ENCODE measurements at places on chromosomes 2 and 18.

GRCh38 chr2:148812306-148812705 lies 62.7 kb upstream of the KIF5C start:
- DNase-seq = peak; percentile 89

DNA sequence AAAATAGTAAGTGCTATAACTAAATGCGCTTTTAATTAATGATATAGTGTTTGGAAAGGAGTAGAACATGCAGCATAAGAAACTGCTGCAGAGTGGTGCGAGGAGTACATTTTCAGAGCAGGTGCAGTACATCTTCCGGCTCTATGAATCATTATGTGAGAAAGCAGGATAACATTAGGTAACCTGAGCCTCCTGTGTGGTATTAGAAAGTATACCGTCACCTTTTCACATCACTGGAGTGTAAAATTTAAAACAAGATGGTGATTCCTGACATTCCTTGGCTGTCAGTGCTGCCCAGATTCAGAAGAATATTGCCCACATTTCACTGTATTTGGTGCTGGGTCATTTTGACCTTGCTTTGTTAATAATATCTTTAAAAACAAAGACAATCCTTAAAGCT lies 7.8 kb upstream of the DYNC2LI1 start:
- no peak for DNase-seq

DNA sequence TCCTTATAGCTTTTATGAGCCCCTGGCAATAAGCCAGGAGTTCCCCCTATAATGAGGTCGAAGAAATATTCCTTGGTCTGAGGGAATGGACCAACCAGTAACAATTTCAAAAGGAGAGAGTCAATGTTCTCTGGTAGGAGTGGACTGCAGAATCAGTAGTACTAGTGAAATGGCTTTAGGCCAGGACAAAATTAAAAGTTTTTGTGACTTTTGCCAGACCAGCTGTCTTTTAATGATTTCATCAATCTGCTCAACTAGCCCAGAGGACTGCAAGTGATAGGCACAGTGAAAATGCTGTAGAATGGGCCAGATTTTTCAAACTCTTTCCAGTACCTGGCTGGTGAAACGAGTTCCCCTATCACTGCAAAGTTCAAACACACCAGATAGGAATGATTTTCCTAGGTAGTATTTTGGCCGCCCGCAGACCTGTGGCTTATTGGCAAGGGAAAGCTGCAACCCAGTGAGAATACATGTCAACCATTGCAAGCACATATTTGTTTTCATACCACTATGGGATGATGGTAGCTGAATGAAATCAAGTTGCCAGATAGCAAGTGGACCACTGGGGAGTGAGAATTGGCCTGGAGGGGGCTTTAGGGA lies 45.5 kb downstream of the CERS6 start:
- DNase-seq = no peak

DNA sequence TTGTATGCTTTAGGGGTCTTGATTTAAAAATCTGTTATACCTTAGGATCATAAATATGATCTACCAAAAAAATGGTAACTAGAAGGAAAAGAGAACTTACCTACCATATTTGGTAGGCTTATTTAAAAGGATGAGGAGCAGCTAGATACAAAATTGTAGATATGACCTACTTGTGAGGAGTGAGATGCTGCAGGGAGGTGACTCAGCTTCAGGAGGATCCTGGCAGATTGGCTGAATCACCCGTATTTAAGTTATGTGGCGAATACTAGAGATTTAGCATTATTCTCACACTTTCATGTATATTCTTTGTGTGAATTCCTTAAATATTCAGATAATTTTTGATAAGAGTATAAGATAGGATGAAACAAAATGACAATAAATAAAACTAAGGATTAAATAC lies 657.3 kb upstream of the LINC00305 start:
- DNase-seq = no peak

DNA sequence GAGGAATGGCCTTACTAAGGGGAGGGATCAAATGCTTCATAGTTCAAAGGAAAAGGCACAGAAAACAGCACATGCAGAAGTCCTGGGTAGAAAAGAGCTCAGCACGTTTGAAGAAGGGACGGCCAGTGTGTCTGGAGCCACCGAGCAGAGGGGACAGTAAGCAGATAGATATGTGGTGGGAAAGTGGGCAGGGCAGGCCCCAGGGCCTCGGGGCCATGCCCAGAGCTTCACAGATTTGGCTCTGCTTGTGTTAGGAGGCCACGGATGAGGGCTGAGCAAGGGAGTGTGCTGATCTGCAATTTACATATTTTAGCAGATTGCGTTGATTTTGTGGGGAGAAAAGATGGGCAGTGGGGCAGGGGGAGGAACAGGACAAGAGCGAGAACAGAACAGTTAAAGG lies 343.1 kb downstream of the LPIN1 start:
- DNase-seq = no peak

GRCh38 chr2:8152392-8153257 lies 529.2 kb upstream of the ID2 start:
- no peak for DNase-seq

DNA sequence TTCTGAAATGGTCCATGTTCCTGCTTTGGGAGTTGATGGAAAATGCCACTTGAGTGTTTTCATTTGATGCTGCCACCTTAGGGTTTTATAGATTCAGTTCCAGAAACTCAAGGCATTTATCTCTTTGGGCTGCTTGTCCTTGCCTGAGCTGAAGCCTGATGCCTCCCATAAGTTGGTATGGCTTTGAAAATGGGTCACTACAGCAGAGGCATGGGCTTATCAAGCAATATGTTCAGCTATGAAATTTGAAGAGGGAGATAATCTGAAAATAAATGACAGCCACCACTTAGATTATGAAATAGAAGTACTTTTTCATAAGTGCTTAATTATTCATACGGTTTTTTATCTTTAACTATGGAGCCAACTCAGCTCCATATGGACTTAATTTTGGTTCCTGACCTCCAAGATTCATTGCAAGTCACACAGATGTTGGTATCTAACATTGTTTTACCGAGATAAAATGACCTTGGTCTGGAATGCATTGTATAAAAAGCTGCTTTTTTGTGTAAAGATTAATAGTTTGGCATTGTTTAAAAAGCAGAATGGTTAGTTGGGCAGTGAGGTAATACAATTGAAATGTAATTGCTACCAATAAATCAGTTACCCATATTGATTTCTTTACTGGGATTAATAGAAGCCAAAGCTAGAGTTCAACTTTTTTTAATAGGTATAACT lies 4.5 kb downstream of the SLC14A1 start:
- peak; percentile 53 for DNase-seq

GRCh38 chr18:38174594-38174993 lies 609.0 kb upstream of the CELF4 start:
- no peak for DNase-seq

DNA sequence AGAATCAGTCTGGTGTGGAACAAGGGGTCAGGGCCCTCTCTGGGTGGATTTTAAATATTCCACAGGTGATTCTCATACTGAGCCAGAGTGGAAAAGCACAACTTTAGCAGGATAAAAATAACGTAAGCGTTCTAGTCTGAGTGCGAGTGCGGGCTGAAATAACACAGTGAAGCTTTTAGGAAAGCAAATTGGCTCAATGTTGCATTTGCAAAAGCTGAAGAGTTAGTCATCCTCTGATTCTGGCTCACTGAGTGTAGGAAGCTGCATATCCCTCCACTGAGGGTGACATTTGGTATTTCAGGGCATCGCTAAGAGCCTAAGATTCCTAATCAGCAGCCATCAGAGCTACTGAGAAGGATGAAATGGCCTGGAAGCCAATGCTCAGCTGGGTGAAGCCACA lies 134.7 kb downstream of the RIF1 start:
- no peak for DNase-seq

DNA sequence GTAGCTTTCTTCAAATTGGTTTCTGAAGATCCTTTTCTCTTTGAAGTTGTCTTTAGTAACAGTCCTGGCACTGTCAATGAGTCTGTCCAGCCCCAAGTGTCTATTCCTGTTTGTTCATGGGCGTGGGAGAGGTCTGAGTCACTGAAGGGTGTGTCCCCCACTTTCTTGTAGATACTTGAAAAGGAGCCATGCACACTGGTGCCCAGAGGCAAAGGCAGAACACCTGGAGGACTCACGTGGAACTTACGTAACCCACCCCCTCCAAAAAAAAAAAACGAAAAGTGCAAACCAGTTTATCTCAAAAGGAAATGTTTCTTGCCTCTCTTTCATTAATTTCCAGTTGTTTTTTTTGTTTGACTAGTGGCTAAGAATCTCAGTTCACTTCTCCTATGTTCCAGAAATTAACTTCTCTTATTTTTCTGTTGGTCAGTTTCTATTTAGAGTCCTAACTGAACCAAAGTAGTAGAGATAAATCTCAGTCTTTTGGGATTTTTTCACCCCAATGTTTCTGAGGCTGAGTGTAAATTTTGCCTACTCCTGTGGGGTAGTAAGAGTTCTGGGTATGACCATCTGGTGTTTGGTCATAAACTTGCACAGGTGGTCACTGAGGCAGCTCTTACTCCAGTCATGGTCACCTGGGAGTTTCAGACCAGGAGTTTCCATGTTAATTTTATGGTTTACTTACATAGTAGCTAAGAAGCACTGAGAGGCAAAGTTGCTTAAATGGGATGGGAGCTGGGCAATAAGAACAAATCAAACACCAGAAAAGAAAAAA lies 54.9 kb downstream of the DSC3 start:
- DNase-seq = peak; percentile 9

- DNase-seq = no peak
Measured at GRCh38 chr2:53559302-53559966, 208.2 kb upstream of the CHAC2 start.

DNA sequence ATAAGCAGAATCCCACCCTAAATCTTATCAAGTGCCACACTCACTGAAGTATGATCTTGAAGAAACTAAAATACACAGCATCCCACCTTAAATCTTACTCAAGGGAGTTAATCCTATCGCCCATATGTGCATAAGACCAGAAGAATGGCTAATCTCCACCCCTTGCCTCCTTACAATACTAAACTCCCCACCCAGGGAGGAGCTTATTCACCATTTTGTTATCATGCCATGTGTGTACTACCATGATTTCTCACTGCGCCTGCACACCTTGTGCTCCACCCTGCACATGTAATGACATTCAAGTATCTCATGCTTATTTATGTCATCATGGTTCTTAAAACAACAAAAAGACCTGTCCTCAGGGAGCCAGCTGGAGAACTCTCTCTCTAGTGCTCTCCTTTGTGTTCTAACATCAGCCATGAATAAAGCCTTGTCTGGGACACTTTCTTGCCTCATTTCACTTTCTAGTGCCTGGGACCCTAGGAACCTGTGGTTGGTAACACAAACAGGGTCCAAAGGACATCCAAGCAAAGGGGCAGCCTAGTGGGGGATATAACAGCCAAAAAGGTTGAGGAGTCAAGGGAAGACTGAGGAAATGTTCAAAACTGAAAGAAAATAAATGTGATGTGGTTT lies 87.4 kb downstream of the SLC66A3 start:
- no peak for DNase-seq

GRCh38 chr2:111221701-111222100 lies 101.0 kb downstream of the BCL2L11 start:
- no peak for DNase-seq

- DNase-seq = no peak
Measured at GRCh38 chr18:79491081-79491551, 95.4 kb downstream of the NFATC1 start.

- DNase-seq = peak; percentile 22
Measured at GRCh38 chr2:64067326-64067725, 48.1 kb upstream of the VPS54 start.

DNA sequence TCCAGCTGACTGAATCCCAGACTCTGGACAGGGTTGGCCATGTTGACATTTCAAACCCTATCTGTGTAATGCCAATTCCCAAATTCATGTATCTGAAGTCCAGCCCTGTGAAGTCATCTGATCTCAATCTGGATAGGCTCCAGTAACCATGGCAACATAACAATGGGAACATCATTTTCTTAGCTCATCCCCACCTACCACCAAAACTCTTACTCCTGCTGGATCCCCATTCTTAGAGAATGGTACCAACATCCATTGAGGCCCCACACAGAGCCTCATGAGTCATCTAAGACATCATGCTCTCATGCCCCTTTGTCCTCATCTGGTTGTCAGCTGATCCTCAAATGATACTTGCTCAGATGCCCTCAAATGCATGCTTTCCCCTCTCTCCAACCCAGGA lies 58.9 kb upstream of the TEX51 start:
- peak; percentile 9 for DNase-seq

DNA sequence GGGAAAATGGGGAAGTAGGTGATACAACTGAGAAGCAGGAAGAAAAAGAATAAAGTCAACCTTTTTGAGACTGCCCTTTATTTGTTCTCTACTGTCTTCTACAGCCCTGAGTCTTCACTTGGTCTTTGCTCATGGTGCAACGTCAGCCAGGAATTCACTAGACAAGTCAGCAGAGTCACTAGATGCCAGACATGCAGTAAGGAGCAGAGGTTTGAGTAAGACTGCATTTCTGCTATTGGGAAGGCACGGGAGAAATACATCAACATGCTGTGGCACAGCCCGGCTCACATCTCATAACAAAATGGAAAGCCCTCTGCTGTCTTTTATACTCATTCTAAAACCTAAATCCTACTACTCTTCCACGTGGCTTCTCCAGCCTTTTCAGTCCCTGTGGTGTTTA lies 67.1 kb downstream of the PRELID3A start:
- DNase-seq = no peak

- DNase-seq = no peak
Measured at GRCh38 chr2:232491139-232491780, 3.6 kb upstream of the ECEL1 start.

GRCh38 chr2:34936089-34936488 lies 1337.0 kb upstream of the FAM98A start:
- DNase-seq = no peak
